Activated CD4-positive, CD25-positive, alpha-beta regulatory T cell treated with anti-CD3 and anti-CD28 coated beads, Interleukin-2, amount 50 U/mL, for 72 hours (primary cell): ENCODE measurements at places on chromosomes 3 and 15.

DNA sequence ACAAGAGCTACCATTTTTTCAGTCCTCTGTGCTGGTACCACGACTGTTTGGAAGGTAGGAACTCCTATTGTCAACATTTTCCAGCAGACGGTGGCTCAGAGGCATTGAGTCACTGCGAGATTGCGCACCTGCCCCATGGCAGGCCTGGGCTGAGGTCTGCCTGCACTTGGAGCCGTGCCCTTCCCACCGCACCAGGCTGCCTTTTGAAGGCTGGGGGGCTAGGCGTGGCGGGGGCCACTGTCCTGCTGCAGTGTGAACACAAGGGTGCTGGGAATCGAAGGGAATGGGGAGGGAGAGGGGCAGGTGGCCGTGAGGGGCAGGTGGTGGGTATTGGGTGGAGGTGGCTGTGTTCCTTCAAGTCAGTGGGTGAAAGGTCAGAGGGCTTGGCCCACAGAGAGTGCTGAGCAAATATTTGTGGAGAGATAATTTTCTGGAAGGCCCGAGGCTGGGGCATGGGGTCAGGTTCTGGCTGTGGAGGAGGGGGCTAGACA lies 16.3 kb downstream of the SNX33 start:
- no peak for DNase-seq

DNA sequence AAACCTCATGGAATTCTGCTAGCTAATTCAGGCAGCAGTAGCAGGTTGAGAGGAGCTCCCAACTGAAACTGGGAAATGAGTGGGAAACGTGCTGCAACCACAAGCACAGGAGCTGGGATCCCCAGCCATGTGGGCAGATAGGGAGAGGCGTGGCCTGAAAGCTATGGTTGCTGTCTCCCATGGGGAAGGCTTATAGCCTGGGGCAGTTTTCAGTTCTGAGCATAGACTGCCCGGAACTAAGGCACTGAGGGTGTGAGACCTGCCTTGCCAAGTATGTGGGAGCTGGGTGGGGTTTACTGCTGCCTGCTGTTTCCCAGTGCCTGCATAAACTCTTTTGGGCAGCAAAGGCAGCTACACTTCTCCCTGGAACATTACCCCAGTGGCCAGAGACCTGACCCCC lies 229.5 kb downstream of the TUSC7 start:
- no peak for DNase-seq

- DNase-seq: no peak
These were observed 61.3 kb downstream of the CRYBG3 start for GRCh38 chr3:97882975-97883598.

- no peak for DNase-seq
These were observed 97.7 kb downstream of the CD47 start for GRCh38 chr3:107992976-107993684.

DNA sequence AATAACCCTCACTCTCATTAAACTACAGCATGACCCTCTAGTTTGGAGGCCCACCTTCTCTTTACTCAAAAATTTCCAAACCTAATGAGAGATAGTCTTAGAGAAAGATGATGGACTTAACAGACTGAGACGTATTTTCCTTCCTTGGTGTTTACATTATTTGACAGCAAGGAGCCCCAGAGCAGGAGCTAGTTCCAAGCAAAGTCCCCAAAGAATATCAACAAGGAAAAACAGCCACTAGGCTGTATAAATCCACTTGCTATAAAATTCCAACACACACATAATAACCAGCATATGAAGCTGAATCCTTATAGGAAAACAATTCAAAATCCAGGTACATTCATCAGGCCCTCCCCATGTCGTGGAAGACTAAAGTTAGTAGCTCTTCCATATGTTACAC lies 660.0 kb downstream of the FHIT start:
- no peak for DNase-seq

- DNase-seq: no peak
These were observed 41.4 kb upstream of the ATG7 start for GRCh38 chr3:11230832-11231231.

DNA sequence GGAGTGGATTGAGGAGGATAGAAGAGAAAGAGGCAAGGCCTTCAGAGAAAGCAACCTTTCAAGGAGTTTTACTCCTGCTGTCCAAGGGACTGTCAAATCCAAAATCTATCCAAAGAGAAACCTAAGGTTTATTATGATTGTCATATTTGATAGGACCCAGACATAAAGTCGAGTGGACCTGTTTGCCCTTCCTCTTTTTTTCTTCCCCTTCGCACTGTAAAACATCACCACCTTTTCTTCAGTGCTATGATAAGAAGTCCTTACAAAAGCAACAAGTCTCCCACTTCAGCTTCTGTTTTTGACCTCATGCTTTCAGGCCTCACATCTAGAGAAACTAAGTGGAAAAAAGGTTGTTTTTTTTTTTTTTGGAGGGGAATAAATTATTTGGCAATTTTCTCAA lies 73.0 kb downstream of the TRPC1 start:
- DNase-seq: no peak

DNA sequence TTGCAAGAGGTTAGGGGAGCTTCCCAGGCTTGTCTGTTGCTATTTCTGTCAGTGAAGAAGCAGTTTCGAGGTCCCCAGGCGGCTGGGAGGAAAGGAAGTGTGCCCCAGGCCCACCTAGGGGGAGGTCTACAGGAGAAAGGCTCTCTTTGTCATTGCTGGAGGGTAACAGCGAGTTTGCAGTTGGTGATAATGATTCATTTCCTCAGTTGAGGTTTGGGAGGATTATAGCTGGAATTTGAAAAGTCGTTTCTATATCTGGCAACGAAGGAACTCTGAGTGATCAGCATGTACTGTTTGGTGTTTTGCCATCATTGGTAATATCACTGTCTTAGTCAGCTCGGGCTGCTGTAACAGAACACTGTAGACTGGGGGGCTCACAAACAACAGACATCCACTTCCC lies 65.5 kb upstream of the UBE3A start:
- no peak for DNase-seq

DNA sequence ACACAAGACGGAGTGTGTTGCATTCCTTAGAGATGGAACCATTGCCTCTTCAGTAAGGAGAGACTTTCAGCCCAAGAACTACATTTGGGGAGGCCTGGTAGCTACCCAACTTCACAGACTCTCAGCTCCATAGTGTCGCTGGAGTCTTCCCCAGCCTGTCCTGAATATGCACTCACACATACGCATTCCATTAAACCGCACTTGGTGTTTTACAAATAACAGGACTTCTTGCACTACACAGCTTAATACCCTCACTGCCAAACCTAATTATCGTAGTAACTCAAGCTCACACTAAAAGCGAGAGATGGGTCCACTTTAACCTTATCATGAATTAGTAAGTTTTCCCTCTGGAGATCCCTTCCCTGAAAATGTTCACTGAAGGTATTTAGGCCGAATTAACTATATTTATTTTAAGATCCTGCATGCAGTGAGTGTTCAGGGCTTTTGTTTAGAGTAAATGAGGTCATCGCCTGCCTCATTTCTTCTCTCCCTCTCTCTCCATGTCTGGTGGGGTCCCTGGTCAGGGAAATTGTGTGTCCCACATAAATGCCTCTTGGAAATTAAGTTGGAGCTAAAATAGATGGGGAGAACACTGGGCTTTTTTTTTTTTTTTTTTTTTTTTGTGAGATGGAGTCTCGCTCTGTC lies 171.9 kb downstream of the FAM43A start:
- no peak for DNase-seq

GRCh38 chr15:89496155-89497098 lies at the start of gene RHCG:
RHCG (minus strand) TSS chr15:89496583; CDS start chr15:89496544, 39 bp downstream.
- DNase-seq: no peak

GRCh38 chr3:18703798-18704197 lies 278.7 kb upstream of the SATB1 start:
- DNase-seq: no peak

GRCh38 chr3:144643771-144644198 lies 672.2 kb downstream of the DIPK2A start:
- DNase-seq: no peak

GRCh38 chr15:74170875-74171578 lies 2.5 kb upstream of the ISLR start:
- DNase-seq: no peak

DNA sequence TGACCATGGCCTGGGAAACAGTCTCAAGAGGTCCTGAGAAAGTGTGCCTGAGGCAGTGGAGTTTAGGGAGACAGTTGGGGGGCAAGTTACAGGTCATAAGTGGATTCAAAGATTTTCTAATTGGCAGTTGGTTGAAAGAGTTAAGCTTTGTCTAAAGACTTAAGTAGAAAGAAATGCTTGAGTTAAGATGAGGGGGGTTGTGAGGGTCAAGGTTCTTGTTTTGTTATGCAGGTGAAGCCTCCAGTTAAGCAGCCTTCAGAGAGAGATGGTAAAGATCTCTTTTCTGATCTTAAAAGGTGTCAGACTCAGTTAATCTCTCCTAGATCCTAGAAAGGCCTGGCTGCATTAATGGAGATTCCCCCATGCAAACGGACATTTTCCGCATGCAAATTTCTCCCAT lies 356.3 kb upstream of the C2CD4B start:
- DNase-seq: no peak

DNA sequence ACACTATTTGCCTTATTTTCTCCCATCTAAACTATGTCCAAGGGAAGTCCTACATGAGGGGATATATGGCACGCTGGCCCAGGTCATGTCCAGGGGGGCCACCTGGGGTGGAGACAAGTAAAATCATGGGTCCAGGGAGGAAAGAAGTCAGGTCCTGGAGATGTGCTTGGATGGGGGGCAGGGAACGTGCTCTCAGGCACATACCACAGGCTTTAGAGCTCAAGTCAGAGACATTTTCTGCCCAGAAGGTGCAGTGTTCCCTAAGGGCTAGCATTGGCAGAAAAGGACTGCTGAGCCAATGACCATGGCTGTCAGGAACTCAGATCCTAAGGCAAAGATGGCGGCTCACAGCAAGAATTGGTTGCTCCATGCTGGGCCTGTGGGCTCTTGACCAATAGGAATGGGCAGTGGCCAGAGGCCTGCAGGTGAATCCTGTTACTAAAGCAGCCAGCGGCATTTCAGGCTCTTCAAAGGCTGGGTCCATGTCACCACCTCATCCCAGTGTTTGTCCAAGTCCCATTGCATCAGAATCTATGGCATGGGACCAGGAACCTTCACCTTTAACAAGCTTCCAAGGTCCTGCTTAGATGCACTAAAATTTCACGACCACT lies 175.0 kb downstream of the RPLP1 start:
- DNase-seq: no peak

DNA sequence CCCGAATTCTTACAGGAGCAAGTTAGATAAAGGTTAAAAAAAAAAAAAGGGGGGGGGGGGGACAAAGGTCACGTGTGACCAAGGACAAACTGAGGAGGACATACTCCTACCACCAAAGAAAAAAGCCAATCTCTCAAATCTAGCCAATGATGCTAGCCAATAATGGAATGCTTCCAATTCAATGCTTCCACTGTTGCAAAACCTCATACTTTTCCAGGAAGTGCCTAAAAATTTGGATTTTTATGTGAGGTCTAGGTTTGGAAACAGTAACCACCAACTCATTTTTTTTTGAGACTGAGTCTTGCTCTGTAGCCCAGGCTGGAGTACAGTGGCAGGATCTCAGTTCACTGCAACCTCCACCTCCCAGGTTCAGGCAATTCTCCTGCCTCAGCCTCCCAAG lies 11.4 kb downstream of the MSL2 start:
- no peak for DNase-seq

GRCh38 chr3:187191271-187191670 lies 6.0 kb upstream of the RTP1 start:
- DNase-seq: no peak

- DNase-seq: no peak
These were observed 14.4 kb upstream of the PLSCR1 start for GRCh38 chr3:146558781-146559180.

GRCh38 chr3:155325263-155325835 lies 31.9 kb upstream of the STRIT1 start:
- no peak for DNase-seq

DNA sequence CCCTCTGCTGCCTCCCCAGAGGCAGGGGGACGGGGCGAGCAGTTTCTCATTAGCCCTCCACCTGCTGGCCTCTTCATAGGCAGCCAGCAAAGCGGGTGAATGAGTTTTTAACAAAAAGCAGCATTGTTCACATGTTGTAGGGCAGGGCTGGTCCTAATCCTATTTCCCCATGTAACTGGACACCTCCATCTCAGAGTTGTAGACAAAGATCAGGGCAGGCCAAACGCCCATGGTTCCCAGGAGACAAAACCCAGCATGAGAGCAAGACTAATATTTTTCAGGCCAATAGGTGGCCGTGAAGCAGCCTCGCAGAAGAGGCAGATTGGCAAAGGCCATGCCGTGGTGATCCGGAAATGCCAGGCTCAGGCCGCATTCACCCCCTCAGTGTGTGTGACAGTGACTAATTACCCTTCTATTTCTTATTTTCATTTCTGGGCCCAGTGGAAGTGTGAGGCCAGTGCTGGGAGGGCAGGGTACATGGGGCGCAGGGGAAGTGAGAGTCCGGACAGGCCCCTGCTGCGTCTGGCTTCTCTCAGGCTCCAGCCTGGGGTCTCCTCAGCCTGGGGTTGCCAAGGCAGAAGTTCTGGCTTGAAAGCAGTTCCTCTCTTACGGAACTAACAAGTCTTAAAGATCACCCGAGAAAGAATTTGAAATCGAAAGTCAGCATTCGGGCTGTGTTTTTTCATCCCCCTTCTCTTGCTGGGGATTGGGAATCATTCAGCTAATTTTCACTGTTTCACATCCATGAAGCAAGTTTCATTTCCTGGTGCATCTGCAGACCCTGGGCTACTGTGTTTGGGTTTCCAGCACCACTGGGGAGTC lies 64.8 kb downstream of the BOC start:
- no peak for DNase-seq

DNA sequence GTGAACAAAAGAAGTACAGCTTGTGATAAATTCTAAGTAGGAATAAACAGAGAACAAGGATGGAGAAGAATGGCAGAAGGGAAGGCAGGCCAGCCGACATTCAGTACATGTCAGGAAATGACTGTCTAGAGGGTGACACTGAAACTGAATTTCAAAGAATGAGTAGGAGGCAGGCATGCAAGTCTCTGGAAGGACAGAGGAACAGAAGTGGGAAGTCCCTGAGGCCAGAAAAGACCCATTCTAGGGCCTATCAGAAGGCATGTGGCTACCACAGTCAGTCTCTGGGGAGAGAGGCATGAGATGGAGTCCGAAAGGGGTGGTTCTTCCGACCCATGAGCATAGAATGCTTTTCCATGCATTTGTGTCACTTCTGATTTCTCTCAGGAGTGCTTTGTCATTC lies 243.5 kb upstream of the UBE2E2 start:
- DNase-seq: no peak

DNA sequence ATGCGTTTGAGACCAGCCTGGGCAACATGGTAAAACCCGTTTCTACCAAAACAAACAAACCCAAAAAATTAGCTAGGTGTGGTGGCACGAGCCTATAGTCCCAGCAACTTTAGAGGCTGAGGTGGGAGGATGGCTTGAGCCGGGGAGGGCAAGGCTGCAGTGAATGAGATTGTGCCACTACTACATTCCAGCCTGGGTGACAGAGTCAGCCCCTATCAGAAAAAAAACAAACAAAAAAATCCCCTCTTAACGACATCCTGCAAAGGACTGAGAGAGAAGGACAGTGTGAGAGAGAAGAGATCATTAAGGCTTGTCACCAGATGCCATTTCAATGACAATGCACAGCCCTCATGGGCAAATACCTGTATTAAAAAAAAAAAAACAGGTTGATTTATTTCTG lies 266.7 kb upstream of the ATP10A start:
- no peak for DNase-seq
